CD4-positive, alpha-beta T cell (primary cell): ENCODE measurements at places on chromosomes 6 and 20.

DNA sequence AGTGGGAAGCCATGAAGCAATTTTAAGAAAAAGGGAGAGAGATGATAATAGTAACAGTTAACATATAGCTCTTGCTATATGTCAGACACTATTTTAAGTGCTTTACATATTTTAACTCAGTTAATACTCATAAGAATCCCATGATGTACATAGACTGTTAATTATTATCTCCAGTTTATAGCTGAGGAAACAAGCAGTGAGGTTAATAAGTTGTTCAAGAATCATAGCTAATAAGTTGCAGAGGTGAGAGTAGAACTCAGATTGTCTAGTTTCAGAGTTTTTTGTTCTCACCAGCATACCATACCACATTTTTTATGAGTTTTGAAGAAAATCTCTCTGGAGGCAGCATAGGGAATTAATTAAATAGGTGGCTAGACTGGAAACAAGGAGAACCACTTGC lies 144.6 kb upstream of the MMS22L start:
- DNase-seq, result no peak

DNA sequence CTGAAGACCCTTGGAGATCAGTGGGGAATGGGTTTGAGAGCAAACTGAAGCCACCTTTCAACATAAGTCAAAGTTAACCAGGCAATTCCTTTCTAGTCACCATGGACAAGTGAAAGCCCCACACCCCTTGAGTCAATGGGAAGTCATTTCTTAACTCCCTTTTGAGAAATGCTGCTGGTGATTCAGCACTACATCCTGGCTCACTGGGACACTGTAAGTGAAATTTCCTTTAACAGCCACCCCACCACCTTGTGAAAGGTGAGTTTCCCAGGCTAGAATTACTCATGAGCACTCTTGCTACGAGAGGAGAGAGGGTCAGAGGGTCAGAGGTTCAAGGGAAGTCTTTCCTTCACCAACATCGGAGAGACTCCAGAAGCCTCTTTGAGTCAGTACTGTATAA lies 93.3 kb upstream of the MARCKS start:
- DNase-seq, result no peak

DNA sequence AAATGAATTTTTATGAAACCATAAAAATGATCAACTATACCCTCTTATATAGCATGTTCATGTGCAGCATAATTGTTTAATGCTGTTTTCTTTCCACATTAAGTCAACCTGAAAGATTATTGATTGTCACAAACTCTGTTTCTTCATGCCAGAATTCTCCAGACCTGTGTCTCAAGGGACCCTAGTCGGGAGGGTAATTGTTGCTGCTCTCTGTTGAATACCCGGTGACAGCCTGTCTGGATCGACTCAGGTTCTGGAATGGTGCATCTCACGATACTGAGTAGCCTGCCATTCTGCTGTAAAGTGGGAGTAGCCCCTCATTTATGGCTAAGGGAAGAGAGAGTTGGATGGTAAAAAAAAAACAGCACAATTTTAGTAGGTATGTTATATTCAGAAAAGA lies 449.9 kb upstream of the SOX4 start:
- DNase-seq, result no peak

DNA sequence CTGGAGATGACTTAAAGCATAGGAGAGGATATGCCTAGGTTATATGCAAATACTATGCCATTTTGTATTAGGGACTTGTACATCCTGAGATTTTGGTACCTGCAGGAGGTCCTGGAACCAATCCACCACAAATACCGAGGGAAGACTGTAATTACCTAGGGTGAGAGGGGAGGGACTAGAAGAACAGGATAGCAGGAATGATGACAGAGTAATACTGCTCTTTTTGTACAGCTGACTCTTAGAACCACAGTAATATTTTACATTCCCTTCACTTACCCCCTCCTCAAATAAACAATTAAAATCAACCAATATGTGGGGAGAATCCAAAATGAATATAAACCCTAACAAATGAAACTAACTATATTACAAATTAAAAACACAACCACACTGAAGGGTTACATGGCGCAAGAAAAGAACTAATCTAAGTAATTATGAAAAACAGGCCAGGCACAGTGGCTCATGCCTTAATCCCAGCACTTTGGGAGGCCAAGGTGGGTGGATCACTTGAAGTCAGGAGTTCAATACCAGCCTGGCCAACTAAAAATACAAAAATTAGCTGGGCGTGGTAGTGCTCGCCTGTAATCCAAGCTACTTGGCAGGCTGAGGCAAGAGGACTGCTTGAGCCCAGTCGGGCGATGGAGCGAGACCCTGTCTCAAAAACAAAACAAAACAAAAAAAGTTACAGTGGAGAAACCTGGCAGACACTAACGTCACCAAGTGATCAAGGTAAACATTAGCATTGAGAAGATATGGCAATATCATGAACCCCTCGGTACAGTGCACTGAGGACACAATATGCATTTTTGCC lies 37.1 kb downstream of the MAP1LC3A start:
- DNase-seq, result no peak

DNA sequence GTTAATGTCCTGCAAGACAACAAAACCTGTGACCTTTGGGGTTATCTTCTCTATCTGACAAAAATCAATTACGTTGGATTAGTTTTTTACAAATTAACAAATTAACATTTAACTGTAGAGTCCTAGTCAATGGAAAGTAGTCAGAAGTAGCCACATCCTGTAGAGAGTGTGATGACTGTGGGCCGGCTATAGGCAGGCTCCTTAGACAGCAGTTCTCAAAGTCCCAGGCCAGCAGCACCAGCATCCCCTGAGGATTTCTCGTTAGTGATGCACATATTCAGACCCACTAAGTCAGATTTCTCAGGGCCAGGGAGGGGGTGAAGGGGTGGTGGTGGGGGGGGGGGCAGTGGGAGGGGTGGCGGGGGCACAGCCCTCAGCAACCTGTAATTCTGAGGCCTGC lies 37.2 kb downstream of the ZNF341 start:
- DNase-seq, result no peak

DNA sequence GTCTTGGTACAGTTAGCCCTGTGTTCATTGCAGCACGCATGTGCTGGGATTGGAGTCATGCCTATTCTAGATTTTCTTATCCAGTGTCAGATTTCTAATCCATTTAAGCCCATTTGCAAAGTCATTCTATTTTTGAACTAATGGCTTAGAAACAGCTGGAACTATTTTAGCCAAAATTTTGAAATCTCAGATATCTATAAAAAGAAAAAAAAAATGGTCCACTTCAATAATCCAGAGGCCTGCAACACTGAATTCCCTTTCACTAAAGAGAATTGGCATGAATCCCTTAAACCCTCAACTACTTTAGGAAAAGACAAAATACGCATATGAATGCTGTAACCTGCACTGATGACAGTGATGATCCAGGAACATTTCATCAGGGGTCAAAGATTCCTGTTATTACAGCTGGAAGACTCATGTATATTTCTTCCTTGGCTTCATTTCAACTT lies 1.5 kb downstream of the COL21A1 start:
- no peak for DNase-seq

DNA sequence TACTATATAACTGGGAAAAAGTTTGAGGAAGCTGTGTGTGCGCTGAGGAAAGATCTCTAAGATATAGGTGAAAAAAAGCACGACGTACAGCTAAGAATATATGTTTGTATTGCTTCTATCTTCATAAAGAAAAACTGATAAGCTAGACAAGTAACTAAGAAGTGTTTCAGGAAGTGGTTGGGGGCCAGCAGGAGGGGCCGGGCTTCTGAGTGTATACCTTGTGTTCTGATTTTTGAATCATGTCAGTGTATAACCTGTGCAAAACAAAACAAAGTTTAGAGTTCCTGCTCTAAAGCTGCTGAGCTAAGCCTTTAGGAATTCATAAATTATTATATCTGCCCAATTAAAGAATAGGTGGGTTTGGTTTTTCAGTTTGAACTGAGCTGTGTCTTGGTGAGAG lies 7.9 kb upstream of the OSER1 start:
- DNase-seq, result peak; percentile 59

- no peak for DNase-seq
Observed at GRCh38 chr6:30842754-30843610, 41.3 kb upstream of the DDR1 start.

GRCh38 chr6:105769197-105769596 lies 316.9 kb upstream of the PRDM1 start:
- no peak for DNase-seq

GRCh38 chr6:151850479-151851003 lies 43.1 kb downstream of the ESR1 start:
- no peak for DNase-seq

DNA sequence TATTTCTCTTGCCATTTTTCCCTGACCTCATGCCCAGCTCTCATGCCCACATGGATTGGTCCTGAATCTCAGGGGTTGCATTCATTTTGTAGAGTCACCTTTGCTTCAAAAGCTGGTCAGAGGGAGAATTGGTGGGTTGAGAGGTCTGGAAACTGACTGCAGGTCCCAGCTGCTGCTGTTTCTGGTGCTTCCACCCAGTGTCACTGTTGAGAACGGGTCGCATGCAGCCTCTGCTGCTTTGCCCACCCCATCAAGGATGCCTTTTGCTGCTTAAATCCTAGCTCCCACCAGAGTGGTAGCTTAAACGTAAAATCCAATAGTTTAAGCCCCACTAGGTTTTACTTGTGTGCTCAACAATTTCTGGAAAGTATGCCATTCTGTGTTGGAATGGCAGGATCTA lies 211.4 kb upstream of the TSHZ2 start:
- no peak for DNase-seq

DNA sequence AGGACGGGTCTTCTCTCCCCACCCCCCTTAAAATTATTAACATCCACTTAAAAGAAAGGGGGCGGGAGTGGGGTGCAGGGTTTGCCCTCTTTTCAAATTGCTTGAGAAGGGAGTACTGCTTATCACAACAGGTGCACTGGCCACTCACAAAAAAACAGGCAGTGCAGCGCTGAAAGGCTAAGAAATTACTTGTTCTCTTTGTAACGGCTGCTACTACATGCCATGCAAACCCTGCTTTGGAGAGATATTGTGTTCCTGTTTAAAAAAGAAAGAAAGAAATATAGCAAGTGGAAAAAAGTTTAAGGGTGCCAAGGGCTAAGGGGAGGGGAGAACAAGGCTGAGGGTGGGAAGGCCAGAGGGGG lies 312.7 kb upstream of the JARID2 start:
- DNase-seq, result no peak

- DNase-seq, result no peak
Observed at GRCh38 chr6:19160081-19160730, 677.0 kb upstream of the ID4 start.

GRCh38 chr6:96391776-96392360 lies 129.7 kb upstream of the UFL1 start:
- DNase-seq, result no peak

GRCh38 chr6:143283887-143284645 lies 166.4 kb downstream of the ADAT2 start:
- no peak for DNase-seq

GRCh38 chr6:143901885-143902750 lies 37.8 kb downstream of the ZC2HC1B start:
- no peak for DNase-seq

- DNase-seq, result no peak
Observed at GRCh38 chr6:129454488-129454887, 255.5 kb downstream of the ARHGAP18 start.

DNA sequence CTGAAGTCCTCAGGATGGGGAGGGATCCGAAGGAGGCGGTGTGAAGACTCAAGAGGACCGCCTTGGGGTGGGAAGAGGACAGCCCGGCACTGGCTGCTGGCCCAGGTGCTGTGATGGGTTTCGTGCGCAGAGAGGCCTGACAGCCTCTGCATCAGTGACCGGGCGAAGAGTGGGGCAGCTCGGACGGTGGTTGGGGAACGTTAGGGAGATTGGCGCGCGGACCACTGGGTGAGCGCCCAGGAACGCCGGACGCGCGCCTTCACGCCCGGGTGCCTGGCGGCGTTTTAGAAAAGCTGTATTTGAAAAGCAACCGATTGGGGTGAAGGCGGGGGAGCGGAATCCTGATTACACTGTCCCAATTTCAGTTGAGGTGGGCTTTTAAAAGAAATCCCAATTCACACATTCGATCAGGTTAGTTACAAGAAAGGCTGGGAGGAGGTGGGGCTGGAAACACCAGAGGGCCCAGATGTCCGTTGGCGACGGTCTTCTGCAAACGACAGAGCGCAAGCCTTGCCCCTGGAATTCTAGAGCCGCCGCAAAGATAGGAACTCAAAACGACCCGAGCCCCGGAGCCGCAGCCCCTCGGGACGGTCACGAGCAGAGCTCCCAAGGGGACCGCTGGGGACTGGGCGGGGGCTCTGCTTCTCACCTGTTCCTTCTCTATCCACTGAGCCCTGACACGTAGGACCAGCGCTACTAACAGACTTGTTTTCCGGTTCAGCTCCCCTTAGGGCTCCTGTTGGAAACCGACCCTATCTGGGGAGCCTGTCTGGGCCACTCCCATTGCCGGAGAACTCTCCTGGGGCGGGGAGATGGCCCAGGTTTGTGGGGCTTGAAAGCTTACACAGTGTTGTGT lies 8.5 kb upstream of the TRIM40 start:
- DNase-seq, result no peak
